RWPE2 (cell line): ENCODE measurements at places on chromosomes 13 and 19.
A peak's percentile ranks its signal among the peaks of the same experiment; 100 is the strongest.

- no peak for DNase-seq
Observed at GRCh38 chr19:34365463-34366401, 736 bp downstream of the GPI start.

DNA sequence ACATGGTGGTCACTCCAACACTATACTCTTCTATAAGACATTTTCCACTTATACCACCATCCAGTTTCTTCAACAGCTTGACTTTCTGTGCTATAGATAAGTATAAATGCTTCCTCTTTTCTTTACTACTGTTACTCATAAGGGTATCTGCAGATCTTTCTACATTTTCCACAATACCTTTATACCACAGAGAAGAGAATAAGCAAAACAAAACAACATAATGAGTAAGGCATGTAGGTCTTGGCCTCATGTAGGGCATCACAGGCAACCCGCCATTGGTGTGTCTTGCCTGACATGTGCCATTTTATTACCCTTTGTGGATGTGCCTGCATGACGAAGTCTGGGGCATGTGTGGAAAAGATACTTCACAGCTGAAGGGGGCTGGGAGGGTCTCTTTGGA lies 265.3 kb upstream of the STARD13 start:
- DNase-seq = no peak

GRCh38 chr13:30569901-30570576 lies 47.7 kb upstream of the USPL1 start:
- DNase-seq = peak; percentile 69

DNA sequence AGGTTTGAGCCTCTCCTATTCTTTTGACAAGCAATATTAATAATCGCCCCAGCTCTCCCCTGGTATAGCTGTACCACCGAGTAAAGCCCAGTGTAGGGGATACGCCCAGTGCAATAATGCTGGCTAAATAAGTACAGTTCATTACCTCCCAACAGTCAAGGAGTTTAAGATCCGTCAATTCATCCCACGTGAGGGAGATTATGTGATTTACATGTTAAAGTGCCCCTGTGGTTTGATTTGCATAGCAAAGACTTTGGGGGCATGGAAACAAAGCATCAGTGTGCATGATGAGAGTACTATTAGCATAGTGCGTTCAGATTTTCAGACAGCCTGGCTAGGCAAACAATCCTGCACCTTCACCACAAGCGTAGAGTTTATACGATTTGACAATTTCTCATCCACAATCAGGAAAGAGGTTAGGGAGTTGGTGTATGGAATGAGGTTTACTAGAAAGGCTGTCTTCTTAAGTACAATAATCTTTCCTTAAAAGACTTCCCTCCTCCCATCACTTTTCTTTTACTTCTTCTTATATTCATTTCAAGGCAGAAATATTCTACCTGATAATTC lies 754.0 kb downstream of the DIAPH3 start:
- DNase-seq = no peak

- DNase-seq = no peak
Observed at GRCh38 chr19:28500982-28501630, 711.8 kb downstream of the UQCRFS1 start.

DNA sequence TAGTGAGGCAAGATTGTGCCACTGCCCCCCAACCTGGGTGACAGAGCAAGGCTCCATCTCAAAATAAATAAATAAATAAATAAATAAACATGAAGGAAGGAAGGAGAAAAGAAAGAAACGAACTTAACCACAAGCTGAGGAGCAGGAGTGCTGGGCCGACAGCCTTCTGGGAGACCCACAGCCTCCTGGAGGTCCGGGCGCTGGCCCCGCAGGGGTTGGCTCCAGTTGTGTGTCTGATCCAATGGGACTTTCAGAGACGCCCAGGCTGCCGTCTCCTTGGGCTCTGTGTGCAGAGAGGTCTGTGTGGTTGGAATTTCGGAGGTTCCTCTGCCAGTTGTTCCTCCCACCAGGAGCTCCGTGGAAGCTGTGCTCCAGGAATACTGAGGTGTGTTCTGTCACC lies 36.0 kb upstream of the MCF2L start:
- no peak for DNase-seq

DNA sequence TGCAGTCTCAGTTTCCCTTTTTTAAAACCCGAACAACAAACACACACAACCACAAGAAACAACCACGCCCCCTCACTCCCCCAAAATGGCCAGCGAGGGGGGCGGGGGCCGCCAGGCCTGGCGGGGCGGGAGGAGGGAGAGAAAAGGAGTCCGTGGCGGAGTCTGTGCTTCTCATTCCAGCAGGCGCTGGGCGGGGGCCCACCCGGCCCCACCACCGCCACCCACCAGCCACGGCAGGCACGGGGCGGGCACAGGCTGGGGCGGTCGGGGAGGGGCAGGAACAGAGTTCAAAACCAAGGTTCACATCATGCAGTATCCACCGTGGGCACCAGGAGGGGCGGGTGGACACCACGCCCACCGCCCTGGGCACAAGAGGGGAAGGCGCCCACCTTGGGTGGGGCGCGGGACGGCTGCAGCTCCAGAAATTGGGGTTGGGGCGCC lies 12.9 kb downstream of the DPF1 start:
- DNase-seq = no peak

DNA sequence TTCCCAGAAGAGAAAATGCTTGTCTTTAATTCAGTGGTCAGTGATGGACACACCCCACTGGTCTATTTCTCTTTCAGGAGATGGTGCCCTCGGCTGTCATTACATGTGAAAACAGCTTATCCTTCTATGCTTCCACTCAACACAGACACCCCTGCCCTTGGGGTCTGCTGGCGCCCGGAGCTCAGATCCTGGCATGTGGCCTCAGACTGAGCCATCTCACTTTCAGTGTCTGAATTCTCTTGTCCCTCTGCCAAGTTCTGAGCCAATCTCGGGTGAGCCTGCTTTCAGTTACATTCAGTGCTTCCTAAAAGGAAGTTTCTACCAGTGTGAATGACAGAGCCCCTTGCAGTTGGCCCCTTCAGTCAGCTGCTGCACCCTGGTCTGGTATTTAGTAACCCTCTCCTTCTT lies 293.6 kb downstream of the DNAJC15 start:
- no peak for DNase-seq

DNA sequence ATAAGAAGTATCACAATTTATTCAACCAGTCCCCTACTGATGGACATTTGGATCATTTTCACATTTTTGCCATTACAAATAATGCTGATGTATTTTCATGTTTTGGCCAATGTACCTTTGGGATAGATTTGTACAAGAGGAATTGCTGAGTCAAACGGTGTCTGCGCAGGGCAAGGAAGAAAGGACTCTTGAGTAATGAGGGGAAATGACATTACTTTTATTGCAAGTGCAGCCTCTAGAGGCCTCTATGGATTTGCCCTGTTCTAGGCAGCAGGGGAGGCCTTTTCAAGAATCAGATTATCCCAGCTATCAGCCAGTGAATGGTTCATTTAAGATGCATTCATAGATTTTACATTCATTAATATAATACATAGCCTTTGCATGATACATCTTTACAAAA lies 32.9 kb upstream of the GTF3A start:
- DNase-seq = no peak

GRCh38 chr19:4909897-4910593 lies 744 bp downstream of the UHRF1 start:
- DNase-seq = peak; percentile 91

DNA sequence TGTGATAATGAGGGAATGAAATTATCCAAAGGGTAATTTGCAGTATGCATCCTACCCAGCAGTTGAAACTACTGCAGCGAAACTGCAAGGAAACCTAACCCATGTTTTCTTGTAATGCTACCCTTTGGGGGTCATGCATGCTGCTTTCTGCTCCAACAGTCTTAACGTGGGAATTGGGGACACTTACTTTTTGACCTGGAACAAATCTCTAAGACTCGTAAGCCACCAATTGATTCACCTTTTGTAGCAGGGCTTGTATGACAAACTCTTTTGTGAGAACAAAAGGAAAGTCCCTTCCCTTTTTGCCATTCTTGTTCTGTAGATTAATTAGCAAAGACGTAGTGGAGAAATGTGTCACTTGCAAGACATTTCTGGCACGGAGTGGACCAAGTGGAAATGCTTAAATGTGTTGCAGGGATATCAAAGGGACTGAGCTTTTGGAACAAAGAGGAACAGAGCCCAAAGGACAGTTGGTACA lies 27.4 kb downstream of the LRCH1 start:
- DNase-seq = no peak

GRCh38 chr19:30062907-30063649 lies 121.0 kb downstream of the URI1 start:
- no peak for DNase-seq

GRCh38 chr19:45607071-45608029 lies 5.3 kb upstream of the GPR4 start:
- no peak for DNase-seq

DNA sequence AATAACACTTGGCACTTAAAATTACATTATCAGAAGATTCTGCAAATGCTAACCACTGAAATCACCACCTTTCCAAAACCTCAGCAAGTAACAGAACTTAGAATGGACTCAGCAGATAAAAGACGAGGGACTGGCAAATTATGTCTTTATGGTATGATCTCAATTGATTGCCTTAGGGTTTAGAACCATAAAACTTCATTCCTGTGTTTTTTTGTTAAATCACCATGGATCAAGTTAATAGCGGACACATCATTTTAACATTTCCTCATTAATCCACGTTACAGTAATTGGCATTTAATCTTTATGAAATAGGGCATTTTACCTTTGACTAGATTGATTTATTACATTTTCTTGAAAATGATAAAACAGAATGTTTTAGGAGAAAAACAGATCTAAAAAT lies 2070.3 kb downstream of the PCDH9 start:
- no peak for DNase-seq

DNA sequence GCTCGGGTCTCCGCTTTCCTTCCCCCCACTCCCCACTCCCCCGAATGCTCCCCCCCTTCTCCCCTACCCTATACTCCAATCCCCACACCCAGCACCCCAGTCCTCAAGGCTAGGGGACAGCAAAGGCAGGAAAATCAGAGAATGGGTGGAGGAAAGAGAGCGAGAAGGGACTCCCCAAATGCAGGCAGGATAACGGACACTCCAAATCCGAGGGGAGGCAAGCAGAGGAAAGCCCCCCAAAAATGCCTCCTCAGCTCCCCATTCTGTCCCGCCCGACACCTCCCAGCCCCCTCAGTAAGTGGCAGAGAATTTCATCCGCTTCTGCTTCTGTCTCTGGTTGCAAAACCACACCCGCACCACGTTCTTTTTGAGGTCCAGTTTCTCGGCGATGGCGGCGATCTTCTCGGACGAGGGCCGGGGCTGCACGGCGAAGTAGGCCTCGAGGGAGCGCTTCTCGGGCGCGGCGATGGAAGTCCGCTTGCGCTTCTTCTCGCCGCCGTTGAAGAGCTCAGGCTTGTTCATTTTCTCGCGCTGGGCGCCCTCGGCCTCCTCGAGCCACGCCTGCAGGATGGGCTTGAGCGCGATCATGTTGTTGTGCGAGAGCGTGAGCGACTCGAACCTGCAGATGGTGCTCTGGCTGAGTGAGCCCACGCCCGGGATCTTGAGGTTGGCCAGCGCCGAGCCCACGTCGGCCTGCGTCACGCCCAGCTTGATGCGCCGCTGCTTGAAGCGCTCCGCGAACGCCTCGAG lies 2.1 kb downstream of the POU4F1 start:
- DNase-seq = peak; percentile 30

- no peak for DNase-seq
Observed at GRCh38 chr19:19403373-19403901, 2.0 kb upstream of the GATAD2A start.

DNA sequence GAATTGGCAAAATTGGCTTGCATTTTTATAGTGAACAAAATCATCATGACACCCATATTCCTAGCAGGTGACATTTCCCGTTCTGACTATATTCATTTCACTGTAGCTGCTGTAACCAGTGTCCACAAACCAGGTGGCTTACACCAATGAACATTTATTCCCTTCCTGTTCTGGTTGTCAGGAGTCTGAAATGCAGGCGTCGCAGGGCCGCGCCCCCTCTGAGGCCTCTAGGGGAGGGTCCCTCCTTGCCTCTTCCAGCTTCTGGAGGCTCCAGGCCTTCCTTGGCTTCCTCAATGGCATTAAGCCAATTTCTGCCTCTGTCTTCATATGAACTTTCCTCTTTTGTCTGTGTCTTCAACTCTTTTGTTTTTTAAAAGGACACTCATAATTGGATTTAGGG lies 6.5 kb upstream of the RLN3 start:
- no peak for DNase-seq
